Naive thymus-derived CD8-positive, alpha-beta T cell (primary cell): ENCODE measurements at places on chromosomes 1 and 21.

GRCh38 chr1:31064111-31064717, 1.3 kb downstream of the PUM1 start:
- no peaks in the 10 kb centered on the region for H3K27me3 ChIP-seq
- H3K4me1 ChIP-seq = peaks cover 48% of the 10 kb centered on the region
- no peak for DNase-seq
- peak overlapping the region; percentile 99 for H3K27ac ChIP-seq
- peak overlapping the region; percentile 98 for H3K4me3 ChIP-seq
- H3K36me3 ChIP-seq = no peaks in the 10 kb centered on the region

DNA sequence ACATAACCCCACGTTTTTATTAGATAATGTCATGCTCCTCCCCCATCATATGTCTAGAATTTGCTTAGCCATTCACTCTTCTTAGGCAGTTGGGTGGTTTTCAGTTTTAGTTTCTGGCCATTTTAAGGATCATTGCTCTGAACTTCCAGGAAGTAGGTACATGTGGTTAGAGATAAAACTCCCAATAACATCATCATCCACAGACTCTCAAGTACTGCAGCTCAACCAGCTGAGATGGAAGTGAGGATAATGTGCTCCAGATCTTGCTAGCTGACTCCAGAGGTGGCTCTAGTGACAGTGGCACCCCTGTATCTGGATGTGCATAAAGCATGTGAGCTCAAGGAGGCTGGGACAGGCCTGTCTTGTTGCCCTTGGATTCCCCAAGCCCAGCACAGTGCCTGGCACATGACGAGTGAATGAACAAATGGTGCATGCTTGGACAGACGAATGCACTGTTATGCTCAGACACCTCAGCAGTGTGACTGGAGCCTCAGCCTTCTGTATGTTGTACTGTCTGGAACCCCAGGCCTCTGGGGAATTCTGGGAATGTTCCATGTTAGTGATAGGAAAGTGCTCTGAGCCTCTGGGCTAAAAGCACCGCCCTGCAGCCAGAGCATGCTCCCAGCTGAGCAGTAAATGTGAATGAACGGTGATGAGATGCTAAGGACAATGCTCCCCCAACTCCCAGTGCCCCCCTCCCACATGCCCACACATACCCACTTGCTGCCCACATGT, 16.4 kb upstream of the KCNN3 start:
- peaks cover 3% of the 10 kb centered on the region for H3K27me3 ChIP-seq
- H3K4me3 ChIP-seq = no peak overlapping the region
- peaks cover 2% of the 10 kb centered on the region for H3K36me3 ChIP-seq
- no peak overlapping the region for H3K27ac ChIP-seq
- DNase-seq = no peak

DNA sequence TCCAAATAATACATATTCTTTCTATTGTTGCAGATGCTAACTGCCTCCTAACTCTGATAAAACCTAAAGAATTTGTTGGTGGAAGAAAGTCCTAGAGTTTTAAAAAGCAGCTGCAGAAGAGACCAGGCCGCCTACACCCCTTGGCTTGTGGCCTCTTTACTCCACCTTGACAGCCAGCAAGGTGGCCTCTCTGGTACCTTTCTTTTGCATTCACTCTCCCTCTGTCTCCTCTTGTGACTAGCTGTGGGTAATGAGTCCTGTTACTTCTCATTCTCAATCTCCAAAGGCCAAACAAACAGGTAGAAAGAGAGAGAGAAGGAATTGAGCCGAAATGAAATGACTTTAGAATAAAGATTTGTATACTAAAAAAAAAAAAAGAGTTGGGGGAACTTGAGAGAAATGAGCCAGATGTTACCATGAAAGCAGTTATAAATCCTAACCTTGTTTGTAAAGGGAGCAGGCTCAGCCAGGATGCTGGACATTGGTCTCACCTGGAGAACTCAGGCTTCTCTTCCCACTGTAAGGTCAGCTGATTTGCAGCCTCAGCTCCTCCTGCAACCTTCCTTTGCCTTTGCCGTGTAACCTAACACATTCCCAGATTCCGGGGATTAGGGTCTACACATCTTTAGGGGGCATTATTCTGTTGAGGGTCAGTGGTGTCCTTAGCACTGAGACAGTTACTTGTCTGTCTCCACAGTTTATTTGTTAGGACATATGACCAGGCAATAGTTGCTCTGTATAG, 164.1 kb upstream of the IRF2BP2 start:
- H3K4me1 ChIP-seq = peaks cover 41% of the 10 kb centered on the region
- no peaks in the 10 kb centered on the region for H3K36me3 ChIP-seq
- no peaks in the 10 kb centered on the region for H3K27me3 ChIP-seq
- no peak overlapping the region for H3K4me3 ChIP-seq
- DNase-seq = no peak
- no peak overlapping the region for H3K27ac ChIP-seq

DNA sequence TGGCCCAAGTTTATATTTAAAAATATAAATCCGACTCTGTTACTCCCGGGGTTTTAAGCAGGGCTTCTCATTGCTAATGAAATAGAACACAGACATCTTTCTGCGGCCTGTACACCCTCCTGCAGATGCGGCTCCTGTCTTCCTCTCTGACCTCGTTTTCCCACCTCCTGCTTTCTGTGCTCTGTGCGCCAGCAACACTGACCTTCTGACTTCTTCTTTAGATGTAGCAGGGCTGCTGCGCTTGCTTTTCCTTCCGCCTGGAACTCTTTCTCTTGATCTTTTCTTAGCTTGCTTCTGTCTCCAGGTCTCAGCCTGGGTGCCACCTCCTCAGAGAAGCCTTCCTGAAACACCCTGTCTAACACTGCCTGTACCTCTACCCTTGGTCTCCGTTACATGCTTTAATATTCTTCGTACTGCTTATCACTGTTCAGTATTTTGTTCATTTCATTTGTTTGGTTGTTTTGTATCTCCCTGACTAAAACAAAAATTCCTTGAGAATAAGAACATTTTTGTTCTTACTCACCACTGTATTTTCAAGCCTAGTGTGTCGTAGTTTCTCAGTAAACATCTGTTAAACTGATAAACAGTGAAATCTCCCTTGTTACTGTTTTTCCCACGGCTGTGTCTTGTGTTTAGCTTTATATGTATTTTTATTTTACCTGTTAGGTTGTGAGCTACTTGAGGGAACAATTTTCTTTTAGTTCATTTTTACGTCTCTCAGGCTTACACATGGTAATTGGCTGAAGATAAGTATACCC, 79.0 kb downstream of the ST3GAL3 start:
- DNase-seq = no peak
- no peak overlapping the region for H3K4me3 ChIP-seq
- H3K36me3 ChIP-seq = peaks cover 11% of the 10 kb centered on the region

DNA sequence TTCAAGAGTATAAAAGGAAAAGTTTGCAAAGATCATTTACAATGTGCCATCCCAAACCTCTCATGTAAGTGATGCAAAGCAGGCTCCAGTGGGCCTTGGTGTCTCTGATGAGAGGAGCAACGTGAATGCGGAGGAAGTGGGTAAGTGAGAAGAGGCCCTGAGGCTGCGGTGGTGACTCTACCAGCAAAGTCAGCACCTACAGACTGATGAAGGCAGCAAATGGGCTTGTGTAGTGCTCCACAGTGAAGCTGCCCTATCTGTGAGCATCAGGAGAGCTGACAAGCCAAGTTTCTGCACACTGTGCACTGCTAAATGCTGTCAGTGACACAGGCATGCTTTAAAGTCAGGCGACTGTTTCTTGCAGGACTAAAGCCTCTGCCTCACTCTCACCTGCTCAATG, 15.6 kb upstream of the RAP1A start:
- peak overlapping the region; percentile 80 for H3K27ac ChIP-seq
- peaks cover 75% of the 10 kb centered on the region for H3K4me1 ChIP-seq
- DNase-seq = peak; percentile 86
- H3K4me3 ChIP-seq = peak overlapping the region; percentile 83
- H3K27me3 ChIP-seq = no peaks in the 10 kb centered on the region

DNA sequence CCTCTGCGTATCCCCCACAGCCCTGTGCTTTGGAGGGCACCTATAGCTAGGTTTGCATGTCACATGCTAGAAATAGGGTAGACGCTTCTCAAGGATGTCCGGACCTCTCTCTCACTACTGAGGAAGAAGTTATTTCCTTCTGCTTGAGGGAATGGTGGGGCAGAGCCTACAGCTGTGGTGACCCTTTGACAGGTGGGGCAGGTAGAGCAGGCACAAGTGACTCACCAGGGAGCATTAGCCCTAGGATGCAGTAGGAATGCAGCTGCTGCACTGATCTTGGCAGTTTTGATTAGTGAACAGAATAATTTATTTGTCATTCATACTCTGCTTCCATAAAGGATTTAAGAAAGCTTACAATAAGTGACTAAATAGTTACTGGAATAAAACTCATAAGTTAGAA, 129.6 kb upstream of the HOOK1 start:
- H3K36me3 ChIP-seq = no peaks in the 10 kb centered on the region
- no peak overlapping the region for H3K4me3 ChIP-seq
- DNase-seq = no peak
- no peak overlapping the region for H3K27ac ChIP-seq

DNA sequence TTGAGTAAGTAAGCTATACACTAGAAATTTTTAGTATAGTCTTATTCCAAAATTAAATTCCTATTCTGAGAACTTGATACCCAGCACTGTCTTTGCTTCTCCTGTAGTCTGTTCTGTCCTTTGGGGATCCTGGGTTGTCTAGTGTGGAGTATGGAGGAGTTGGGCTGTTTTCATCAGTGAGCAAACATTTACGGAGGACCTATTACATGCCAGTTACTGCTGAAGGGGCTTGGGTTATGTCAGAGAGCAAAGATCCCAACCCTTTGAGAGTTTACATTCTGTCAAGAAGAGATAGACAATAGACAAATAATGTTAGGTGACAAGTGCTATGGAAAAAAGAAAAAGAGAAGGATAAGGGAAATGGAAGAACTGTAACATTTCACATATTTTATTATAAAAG, 9.0 kb downstream of the TRAPPC10 start:
- H3K36me3 ChIP-seq = no peaks in the 10 kb centered on the region
- no peak overlapping the region for H3K4me3 ChIP-seq
- DNase-seq = no peak
- peak overlapping the region; percentile 93 for H3K27ac ChIP-seq
- peaks cover 93% of the 10 kb centered on the region for H3K4me1 ChIP-seq
